ENCODE measurements at places on chromosomes 13 and 19. TPM values are rescaled to one million over a fixed set of nuclear protein-coding genes. Genes with fewer than 3 reads are reported as not detected.

GRCh38 chr13:23921451-23921888 lies 24.2 kb upstream of the C1QTNF9B start:
- no peak for DNase-seq

GRCh38 chr13:75444016-75444415 lies 38.0 kb downstream of the TBC1D4 start:
- DNase-seq: no peak

GRCh38 chr13:114154476-114154875 lies 22.1 kb upstream of the RASA3 start:
- DNase-seq: no peak

The ZNF560 gene
- 0.27 TPM for total RNA-seq

The NANOS3 gene
- total RNA-seq: 0.88 TPM

All from activated naive CD4-positive, alpha-beta T cell treated with anti-CD3 and anti-CD28 coated beads, Interleukin-2, amount 50 U/mL, for 72 hours (primary cell).